A549 treated with Hydrocortisone at 1 μM for 4 hours (cell line): ENCODE measurements at places on chromosomes 12 and 14. TPM values are rescaled to one million over a fixed set of nuclear protein-coding genes. Genes with fewer than 3 reads are reported as not detected.

PLEKHG7 gene
- total RNA-seq = 0.03 TPM in 1 of 5 replicates, not detected in the others

ENDOU gene
- 0.05 TPM in 2 of 5 replicates, not detected in the others for total RNA-seq

CCDC85C gene
- 32.8 to 38.6 TPM (median 36.6 TPM) in 5 replicates for total RNA-seq

MLXIP gene
- 32.5 to 44.3 TPM (median 39.7 TPM) in 5 replicates for total RNA-seq

MGST1 gene
- 754 to 809 TPM (median 790 TPM) in 5 replicates for total RNA-seq
